CD4-positive, alpha-beta T cell treated with Interferon alpha-2 for 1 hour (primary cell): ENCODE measurements at places on chromosomes 2 and 18.

DNA sequence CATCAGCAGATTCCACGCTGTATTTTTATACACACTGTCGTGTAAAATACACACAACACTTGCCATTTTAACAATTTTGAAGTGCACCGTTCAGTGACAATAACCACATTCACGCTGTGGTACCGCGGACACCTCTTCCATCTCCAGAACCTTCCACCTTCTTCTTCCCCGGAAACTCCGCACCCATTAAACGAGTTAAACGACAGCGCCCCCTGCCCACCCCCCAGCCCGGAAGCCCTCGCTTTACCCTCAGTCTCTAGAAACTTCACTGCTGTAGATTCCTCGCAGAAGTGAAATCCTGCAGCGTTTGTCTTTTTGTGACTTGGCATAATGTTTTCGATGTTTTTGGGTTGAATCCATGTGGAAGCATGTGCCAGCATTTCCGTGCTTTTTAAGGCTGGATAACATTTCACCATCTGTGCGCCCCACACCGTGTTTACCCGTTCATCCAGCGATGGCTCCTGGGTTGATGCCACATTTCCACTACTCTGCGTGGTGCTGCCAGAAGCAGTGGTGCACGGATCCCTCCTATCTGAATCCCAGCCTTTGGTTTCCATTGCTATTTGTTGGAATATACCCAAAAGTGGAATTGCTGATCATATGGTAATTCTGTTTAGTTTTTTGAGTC is 32.0 kb upstream of the TMEM18 start:
- DNase-seq, result no peak

- DNase-seq, result no peak
Measured at GRCh38 chr2:172372436-172372835, 55.0 kb upstream of the ITGA6 start.

- DNase-seq, result peak; percentile 33
Measured at GRCh38 chr2:181311837-181312236, 145.3 kb upstream of the ITGA4 start.

DNA sequence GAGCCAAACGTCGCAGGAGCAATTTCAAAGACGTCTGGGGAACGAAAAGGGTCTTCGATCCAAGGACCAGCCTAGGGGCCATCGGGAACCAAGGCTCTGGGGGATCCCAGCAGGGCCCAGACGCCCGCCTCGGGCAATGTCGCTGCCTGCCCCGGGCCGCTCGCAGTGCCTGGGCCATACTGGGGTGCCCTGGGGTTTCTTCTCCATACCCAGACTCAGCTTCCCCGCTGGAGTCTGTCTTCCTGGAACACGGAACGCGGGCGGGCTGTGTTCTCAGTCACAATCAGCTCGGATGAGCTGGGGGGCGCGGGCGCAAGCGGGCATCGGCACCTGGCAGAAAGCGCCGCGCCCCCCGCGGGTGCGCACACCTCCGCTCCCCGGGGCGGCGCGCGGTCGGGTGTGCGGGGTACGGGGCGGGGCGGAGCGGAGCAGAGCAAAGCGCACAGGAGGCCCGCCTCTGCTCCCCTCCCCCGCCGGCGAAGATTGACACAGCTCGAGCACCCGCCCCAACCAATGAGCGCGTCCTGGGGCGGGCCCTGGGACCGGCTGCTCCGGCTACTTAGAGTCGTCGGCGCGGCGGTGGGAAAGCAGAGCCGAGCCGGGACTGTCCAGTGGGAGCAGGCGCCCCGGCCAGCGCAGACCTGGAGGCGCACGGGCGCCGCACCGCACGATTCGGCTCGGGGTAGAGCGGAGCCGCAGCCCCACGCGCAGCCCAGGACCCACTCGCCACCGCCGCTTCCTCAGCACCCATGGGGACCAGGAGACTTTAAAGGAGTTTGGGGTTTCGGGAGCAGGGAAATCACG is at the start of gene LRATD1:
TSS of gene LRATD1 (plus strand) at position 585 of the 804 bp plus-strand sequence. CDS start 1,263 bp downstream, outside the sequence.
- no peak for DNase-seq

DNA sequence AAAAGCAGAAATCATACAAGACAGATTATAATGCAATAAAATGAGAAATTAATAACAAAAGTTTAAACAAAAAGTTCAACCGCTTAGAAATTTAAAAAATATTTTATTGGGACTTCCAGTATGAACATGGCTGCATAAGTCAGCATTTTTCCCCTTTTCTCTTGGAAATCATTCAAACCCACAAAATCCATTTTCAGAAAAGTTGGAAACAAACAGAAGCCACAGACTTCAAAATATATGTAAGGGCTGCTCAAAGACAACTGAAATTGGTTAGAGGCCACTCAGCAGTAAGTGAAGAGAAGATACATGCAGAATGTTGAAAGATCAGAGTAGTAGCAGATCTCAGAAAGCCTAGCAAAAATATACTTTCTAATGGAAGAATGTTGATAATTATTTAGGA is 194.0 kb downstream of the DYSF start:
- no peak for DNase-seq

DNA sequence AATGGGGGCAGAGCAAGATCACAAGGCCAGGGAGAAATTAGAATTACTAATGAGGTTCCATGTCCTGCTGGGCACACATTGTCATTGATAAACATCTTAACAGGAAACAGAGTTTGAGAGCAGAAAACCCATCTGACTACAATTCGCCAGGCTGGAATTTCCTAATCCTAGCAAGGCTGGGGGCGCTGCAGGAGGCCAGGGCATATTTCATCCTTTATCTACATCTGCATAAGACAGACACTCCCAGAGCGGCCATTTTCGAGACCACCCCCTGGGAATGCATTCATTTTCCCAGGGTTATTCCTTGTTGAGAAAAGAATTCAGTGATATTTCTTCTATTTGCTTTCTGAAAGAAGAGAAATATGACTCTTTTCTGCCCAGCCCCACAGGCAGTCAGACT is 152.7 kb downstream of the SUCLG1 start:
- no peak for DNase-seq

DNA sequence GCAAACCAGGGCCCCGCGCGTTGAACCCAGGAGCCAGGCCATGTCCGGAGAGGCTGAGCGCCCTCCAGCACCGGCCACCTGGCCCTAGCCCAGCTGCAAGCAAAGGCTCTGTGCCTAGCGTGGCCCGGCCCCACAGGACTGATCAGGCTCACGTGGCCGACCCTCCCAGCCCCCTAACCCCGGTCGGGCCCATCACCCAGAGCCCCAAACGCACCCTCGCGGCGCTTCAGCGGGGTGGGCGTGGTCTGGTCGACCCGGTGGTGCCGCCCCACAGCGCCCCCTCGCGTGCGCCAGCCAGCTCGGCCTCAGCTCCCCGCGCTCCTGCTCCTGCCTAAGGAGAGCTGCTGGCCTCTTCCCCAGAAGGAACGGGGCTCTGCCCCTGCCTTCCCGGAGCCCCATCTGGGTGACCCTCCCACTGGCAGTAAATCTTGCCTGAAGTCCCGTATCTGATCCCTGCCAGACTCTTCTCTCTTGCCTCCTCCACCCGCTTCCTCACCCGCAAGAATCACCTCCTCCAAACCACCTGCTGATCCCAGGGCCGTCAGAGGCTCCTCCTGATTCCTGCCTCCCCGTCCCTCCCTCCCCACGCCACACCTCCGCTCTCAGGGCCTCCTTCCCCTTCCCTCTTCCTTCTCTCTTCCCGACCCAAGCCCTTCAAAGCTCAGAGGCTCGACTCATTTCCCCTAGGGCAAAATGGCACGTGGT is 12.3 kb upstream of the TEX51 start:
- peak; percentile 24 for DNase-seq

- DNase-seq, result no peak
Measured at GRCh38 chr2:135799738-135800137, 37.2 kb downstream of the LCT start.

DNA sequence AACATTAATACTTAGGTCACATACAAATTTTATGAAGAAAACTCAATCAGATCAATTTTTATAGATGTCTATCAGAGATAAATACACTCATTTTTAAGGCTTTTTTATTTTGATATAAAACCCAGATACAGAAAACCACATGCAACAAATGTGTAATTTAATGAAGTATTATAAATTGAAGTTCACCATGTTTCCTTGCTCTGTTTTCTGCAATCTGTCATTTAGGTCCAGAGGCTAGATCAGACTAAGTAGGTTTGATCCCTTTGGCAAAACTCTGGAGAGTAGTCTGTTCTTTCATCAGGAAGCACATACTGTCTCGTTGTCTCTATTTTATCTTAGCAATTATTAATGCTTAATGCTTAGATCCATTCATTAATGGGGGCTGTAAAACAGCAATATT is 841.6 kb downstream of the MBD2 start:
- DNase-seq, result no peak

- no peak for DNase-seq
Measured at GRCh38 chr2:127058246-127058953, 48.6 kb downstream of the BIN1 start.

- no peak for DNase-seq
Measured at GRCh38 chr2:236738030-236738429, 168.4 kb downstream of the ACKR3 start.

DNA sequence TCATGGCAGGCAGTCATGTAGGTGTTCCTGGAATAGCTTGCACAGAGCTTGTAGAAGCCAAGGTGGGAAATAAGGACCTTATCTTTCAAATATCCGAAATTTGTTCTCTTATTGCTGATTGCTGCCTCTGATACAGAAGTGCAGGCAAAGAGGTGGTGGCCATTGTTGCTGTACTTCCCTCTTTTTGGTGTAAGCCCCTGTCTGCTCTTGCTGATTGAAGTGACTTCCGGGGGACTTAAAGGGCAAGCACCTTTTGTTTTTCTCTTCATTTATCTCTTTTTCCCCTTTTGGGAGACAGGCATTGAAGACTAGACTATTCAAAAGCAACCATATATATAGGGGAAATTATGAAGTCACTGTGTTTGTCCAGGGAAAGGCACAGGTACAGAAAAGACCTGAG is 131.6 kb upstream of the OTX1 start:
- DNase-seq, result no peak

GRCh38 chr2:109674894-109675534 is 60.9 kb downstream of the SOWAHC start:
- DNase-seq, result no peak

GRCh38 chr18:211582-211981 is 53.2 kb downstream of the USP14 start:
- DNase-seq, result no peak

DNA sequence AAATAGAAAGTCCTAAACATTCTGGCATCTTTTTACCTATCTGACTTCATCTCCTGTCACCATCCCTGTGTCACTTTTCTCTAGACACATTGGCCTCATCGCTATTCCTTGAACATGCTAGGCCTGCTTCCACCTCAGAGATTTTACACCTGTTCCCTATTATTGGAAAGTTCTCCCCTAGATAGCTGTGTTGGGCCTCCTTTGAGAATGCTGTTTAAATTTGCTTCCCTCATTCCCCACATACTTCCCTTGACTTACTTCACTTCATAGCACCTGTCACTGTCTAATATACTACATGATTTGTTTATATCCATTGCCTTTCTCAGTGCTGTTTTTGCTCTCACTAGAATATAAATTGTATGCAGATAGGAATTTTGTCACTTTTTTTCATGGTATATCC is 317.0 kb upstream of the GCFC2 start:
- DNase-seq, result no peak

DNA sequence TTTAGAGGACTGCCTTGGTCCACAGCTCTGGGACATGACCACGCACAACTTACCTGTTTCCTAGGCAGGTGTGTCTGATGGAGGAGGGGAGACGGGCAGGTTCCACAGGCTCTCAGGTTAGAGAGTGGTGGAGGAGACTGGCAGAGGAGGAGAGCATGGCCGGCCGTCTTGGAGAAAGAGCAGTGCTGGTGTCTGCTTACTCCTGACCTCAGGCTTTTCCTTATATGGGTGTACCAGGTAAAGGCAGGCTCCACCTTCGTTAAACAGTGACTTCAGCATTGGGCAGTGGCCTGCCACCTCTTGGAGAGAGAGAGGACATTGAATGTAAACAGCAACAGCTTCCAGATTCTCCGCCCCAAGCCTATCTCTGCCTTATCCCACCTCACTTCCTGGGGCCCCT is at the start of gene CAPN13:
TSS of gene CAPN13 (minus strand) at position 198 of the 400 bp plus-strand sequence. CDS start 20,121 bp downstream, outside the sequence.
- DNase-seq, result no peak

GRCh38 chr2:12107939-12108338 is 361.5 kb downstream of the LPIN1 start:
- DNase-seq, result no peak

DNA sequence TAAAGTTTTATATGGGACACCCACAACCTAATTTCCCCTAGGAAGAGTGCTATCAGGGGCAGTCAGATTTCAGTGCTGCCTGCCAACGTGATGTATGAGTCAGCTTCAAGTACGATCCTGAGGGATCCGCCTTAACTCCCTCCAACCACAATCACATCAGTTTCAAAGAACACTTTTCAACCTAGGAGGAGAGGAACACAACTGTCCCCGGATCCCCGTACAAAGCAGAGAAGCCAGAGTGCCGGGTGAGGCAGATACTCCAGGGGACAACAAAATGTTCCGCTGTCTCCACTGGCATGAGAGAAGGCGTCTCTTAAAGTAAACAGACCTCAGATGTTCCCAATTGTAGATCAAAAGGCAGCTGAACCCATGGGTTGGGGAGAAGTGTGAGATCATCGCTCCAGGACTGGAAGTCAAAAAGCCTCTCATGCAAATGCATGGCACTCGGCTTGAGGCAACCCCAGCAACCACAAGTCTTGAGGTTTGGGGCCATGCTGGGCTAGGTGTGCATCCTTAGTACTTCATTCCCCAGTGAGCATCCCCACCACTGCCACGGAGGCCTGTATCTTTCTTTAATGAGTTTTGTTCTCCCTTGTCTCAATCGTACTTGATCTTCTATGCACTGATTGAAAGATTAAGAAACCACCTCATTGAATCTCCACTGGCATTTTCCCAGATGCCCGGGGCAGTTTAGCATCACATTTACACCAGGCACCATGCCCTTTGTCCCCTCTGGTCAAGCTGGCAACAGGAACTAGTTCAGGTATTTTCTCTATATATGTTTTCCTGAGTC is 91.0 kb upstream of the CCBE1 start:
- DNase-seq, result no peak

GRCh38 chr2:211237586-211238275 is 681.3 kb downstream of the CPS1 start:
- DNase-seq, result no peak

GRCh38 chr2:212154477-212154878 is 384.1 kb downstream of the ERBB4 start:
- DNase-seq, result no peak

DNA sequence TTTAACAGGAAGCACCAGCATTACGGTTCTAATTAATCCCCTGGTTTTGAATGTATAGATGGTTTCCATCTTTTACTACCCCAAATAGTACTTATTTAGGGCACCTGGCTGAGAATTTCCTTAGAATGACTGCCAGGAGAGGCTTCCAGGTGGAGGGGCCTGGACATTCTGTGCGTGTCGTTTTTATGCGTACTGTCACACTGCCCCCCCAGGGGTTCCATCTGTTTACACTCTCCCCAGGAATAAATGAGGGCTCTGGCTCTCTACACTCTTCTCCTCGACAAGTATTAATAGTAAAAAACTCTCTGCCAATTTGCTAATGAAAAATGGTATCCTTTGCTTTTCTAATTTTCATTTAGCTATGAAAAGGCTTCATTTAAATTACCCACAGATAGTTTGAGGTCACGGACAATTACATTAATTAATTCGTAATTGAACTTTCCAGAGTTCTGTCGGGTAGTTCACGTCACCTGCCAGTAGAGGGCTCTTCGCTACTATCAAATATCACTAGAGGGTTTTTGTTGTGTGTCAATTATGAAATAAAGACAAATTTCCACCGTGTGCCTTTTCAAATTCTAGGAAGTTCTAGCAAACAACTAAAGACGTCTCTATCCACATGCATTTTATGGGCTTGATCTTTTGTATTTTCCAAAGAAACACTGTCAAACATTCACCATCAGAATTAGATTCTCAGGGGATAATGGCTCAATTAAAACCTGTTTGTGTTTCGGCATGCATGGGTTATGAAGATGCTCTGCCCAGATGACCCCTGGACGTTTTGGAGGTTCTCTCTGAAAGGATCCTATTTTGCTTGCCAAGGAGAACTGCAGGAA is 88.8 kb upstream of the ASB18 start:
- no peak for DNase-seq
